ENCODE measurements at places on chromosomes 4 and X. TPM values are rescaled to one million over a fixed set of nuclear protein-coding genes. Genes with fewer than 3 reads are reported as not detected.

SMIM10 gene
- 0.05 TPM for total RNA-seq

SHOX gene
- not detected for total RNA-seq

NALF2 gene
- total RNA-seq = 5.8 TPM

CMC4 gene
- 14.7 TPM for total RNA-seq

LIMCH1 gene
- 37.9 TPM for total RNA-seq

SYNPO2 gene
- total RNA-seq = 1.1 TPM

GPR34 gene
- total RNA-seq = 0.05 TPM

ZMYM3 gene
- total RNA-seq = 13.9 TPM

MAGEA8 gene
- not detected for total RNA-seq

GAGE12J gene
- not detected for total RNA-seq

CCKAR gene
- total RNA-seq = not detected

ARAP2 gene
- 0.47 TPM for total RNA-seq

OPN1LW gene
- not detected for total RNA-seq

HPGD gene
- total RNA-seq = 59.7 TPM

YY2 gene
- total RNA-seq = 2.8 TPM

MID2 gene
- total RNA-seq = 7.6 TPM

KCNIP4 gene
- not detected for total RNA-seq

STBD1 gene
- total RNA-seq = 9.6 TPM

RBM41 gene
- 10.1 TPM for total RNA-seq

JADE3 gene
- 11.6 TPM for total RNA-seq

SERTM2 gene
- not detected for total RNA-seq

ARMCX1 gene
- total RNA-seq = 0.68 TPM

UFSP2 gene
- total RNA-seq = 13.9 TPM

SMARCAD1 gene
- 10.0 TPM for total RNA-seq

PLRG1 gene
- 59.2 TPM for total RNA-seq

Measured in A549 treated with CORT108297 at 1 μM for 4 hours (cell line).